ENCODE measurements at places on chromosomes 6 and 20.

GRCh38 chr20:58698741-58699622 lies 6.4 kb downstream of the NPEPL1 start:
- DNase-seq, result no peak

DNA sequence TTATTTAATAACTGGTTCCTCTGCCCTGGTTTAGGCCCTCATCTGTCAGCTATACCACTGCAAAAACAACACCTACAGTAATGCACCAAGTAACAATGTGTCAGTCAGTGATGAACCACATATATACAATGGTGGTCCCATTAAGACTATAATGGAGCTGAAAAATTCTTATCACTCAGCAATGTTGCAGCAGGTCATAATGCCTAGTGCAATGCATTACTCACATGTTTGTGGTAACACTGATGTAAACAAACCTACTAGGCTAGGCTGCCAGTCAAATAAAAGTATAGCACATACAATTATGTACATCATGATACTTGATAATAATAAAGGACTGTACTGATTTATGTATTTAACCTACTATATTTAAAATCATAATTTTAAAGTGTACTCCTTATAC lies 31.3 kb downstream of the RARS2 start:
- no peak for DNase-seq

GRCh38 chr20:4444404-4444803 lies 277.3 kb upstream of the PRND start:
- DNase-seq, result no peak

GRCh38 chr6:20166210-20166609 lies 46.1 kb downstream of the MBOAT1 start:
- DNase-seq, result no peak

DNA sequence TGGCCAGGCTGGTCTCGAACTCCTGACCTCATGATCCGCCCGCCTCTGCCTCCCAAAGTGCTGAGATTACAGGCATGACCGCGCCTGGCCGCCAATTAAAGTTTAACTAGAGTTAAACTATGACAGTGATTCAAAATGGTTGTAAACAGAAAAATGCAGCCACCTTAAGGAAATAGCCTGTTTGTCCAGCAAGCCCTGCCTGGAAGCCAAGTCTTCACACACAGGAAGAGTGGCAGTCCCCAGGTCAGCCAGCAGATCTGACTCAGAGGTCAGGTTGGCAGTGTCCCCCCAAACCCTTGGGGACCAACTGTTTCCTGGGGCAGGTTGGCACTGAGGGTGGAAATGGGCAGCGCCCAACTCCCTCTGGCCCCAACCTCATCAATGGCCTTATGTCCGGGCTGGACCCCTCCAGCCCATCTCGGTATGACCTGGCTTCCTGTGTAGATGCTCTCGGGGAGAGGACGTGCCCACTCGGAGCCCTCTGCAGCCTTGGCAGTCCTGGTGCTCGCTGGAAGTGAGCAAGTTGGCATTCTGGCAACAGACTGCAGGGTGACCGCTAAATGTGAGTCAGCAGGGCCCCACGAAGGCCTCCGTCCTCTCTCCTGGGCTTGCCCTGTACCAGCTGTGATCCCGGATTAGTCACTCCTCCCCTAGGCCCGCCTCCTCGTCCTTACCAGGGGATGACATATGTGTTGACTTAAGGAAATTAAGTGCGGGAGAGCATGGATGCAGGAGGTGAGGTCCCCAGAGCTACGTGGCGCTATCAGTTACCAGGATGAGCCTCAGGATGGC lies 9.7 kb upstream of the HSP90AB1 start:
- peak; percentile 47 for DNase-seq

DNA sequence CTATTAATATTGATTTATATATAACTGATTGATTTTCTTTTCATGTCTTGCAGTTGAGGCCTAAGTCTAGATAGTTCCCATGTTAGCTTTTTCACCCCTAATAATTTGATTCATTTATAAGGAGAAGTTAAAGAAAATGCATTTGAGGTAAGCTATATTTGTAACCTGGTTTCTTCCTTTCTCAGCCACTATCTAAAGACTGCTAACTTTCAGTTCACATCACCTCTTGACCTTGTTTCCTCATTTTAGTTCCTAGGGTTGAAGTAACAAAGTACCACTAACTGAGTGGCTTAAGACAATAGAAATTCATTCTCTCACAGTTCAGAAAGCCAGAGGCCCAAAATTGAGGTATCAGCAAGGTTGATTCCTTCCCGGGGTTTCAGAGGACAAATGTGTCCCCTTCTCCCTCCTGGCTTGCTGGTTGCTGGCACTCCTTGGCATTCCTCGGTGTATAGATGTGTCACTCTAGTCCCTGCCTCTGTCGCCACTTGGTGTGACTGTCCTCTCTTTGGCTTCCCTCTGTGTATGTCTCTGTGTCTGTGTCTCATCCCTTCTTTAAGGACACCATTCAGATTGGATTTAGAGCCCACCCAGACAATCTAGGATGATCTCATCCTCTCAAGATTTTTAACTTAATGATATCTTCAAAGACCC lies 55.9 kb upstream of the C20orf144 start:
- no peak for DNase-seq

DNA sequence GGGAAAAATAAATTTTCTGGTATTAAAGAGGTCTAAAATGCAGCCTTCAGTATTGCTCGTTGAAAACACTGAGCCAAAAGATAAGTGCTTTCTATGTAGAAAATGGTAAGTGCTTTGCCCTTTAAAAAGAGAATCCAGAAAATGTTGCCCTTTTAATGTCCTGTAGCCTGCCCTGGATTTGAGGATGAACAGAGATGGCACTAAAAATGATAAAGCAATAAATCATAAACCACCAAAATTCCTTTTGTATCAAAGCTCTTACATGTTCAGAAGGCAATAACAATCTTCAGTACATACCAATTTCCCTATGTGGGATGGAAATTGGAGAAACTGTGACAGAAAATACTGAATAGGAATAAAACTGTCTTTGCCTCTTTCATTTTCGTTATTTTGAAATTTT lies 405.8 kb downstream of the PHF3 start:
- no peak for DNase-seq

GRCh38 chr6:133891927-133892812 lies 3.3 kb downstream of the TCF21 start:
- no peak for DNase-seq

GRCh38 chr6:17493286-17493685 lies 99.9 kb downstream of the CAP2 start:
- no peak for DNase-seq

DNA sequence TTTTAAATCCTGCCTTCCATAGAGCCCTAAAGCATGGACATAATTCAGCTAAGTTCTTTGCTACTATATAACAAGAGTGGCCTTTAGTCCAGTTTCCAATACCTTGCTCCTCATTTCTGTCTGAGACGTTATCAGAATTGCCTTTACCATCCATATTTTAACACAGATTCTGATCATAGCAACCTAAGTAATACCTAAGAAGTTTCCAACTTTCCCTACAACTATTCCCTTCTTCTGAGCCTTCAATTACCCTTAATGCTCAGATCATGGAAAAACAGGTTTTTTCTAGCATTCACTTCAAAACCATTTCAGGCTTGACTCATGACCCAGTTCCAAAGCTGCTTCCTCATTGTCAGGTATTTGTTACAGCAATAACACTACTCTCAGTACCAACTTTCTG lies 367.1 kb downstream of the C6orf118 start:
- no peak for DNase-seq

Data from stimulated activated CD4-positive, alpha-beta T cell treated with anti-CD3 and anti-CD28 coated beads, Interleukin-1b, Interleukin-23, amount 100 ng/mL, for 4 hours (primary cell).